T-helper 9 cell (primary cell): ENCODE measurements at places on chromosomes 3 and 15.

GRCh38 chr3:75048650-75049049, 434.2 kb upstream of the CNTN3 start:
- no peak for DNase-seq

DNA sequence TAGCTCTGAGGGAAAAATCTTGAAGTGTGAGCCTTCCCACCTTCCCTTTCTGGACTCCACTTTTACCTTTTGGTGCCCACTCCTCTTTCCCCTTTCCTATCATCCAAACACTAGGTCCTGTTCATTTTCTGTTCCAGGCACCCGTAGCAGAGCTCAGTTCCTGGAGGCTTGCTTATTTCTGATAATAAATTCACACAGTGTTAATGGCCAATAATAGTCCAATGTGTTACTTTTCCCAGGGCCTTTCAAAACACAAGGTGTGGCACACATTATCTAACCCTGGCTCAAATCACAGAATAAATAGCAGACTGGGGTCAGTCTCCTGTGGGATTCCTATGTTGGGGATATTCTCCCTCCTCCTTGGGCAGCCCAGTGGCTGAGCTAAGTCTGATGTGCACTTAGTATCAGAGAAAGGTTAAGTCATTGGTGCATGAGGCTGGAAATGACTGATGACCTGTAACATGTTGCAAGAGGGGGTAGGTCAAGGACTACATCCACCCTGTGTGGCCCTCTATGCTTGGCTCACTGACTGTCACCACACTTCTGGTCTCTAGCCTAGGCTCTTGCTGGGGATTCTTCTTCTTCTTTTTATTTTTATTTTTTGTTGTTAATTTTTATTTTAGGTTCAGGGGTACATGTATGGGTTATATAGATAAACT, 43.7 kb upstream of the ROPN1 start:
- DNase-seq: no peak

GRCh38 chr15:75425966-75426500, 25.5 kb downstream of the SIN3A start:
- DNase-seq: no peak

GRCh38 chr3:129593595-129594339, 12.7 kb downstream of the PLXND1 start:
- peak; percentile 33 for DNase-seq

GRCh38 chr3:94862703-94863102, 799.8 kb downstream of the NSUN3 start:
- no peak for DNase-seq

- DNase-seq: no peak
Observed at GRCh38 chr3:18643281-18643680, 218.1 kb upstream of the SATB1 start.

DNA sequence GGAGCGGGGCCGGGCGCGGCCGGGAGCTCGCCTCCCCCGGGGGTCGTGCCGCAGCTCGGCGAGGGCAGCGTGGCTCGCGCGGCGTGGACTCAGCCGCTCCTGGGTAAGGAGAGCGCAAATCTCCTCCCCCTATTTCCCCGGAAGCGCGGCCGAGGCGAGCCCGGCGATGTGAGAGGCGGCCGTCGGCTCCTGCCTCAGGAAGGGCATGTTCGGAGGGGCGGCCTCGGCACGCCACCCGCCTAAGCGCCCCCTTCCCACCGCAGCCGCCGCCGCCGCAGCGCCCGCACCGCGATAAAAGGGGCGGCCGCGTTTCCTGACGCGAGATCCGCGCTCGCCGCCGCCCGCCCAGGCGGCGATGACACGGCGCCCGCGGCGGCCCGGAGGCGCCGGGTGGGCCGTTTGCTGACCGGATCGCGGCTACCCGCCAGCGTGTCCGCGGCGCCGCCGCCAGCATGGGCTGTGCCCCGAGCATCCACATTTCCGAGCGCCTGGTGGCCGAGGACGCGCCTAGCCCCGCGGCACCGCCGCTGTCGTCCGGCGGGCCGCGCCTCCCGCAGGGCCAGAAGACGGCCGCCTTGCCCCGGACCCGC, at the start of gene PDE8A:
TSS of gene PDE8A (plus strand) at position 146 of the 590 bp plus-strand sequence. CDS start at position 453, 307 bp downstream.
- DNase-seq: peak; percentile 52

DNA sequence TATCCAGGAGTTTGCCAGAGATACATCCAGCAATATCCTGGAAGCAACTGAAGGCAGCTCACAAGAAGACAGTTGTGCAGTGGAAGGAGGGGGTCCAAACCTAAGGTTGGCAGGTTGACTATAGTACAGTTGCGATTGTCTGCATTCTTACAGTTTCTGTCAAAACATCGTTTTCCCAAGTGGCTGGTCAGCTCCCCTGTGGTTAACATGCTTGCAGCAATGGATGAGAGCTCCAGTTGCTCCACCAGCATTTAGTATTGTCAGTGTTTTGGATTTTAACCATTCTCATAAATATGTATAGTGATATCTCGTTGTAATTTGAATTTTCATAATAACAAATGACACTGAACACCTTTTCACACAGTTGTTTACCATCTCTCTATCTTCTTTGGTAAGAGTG, 31.5 kb downstream of the KLF13 start:
- no peak for DNase-seq

- no peak for DNase-seq
Observed at GRCh38 chr15:70932397-70932796, 39.8 kb downstream of the LRRC49 start.

DNA sequence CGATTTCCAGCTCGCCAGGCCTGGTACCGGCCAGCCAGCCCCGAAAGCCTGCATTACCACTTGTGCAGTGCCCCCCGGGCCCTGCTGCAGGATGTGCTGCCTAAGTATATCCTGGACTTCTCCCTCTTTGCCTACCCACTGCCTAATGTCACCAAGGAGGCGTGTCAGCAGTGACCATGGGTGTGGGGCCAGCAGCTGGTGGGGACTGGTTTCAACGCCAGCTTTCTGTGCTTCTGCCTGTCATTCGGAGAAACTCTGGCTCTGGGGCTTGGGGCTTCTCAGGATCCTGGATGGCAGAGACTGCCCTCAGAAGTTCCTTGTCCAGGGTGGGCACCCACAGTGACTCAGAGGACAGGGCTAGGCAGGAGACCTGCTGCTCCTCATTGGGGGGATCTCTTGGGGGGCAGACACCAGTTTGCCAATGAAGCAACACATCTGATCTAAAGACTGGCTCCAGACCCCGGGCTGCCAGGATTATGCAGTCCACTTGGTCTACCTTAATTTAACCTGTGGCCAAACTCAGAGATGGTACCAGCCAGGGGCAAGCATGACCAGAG, 1.5 kb downstream of the CHST14 start:
- no peak for DNase-seq

GRCh38 chr3:127044996-127045395, 62.1 kb downstream of the PLXNA1 start:
- no peak for DNase-seq

DNA sequence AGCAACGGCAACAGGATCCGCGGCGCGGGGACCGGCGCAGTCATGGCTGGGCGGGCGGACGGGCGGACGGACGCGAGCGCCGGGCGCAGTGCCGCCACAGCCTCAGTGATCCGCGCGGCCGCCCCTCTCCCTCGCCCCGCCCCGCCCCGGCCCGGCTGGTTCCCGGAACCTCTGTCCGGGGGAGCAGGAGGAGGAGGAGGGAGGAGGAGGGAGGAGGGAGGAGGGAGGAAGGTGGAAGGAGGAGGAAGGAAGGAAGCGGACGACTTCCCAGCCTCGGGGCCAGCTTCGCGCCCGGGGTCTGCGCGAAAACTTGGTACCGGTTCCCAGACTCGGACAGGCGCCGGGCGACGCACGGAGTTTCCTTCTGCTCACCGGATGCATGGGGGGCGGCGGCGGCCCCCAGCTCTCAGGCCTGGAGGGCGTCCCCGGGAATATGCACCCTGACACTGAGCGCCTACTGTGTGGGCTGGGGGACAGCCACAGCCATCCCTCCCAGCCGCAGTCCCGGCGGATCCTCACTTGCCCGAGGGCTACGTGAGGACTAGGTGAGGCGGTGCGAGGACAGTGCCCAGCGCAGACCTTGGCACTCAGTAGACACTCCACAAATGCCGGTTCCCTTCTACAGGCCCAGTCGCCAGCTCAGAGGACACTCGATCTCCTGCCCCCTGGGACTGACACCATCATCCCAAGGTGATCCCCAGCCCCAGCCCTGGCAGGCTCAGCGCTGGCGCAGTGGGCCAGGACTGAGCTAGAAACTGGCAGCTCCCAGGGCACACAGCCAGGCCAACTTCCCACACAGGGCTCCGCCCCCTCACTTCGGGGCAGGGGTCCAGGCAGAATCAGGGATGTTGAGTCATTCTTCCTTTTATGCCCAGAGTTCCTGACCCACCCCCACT, at the start of gene SHISA5:
TSS of gene SHISA5 (minus strand) at position 124 of the 896 bp plus-strand sequence. CDS start at position 44, 80 bp downstream.
- peak; percentile 44 for DNase-seq

GRCh38 chr3:105758451-105758850, 110.4 kb downstream of the CBLB start:
- no peak for DNase-seq

GRCh38 chr3:94098452-94098851, 35.6 kb downstream of the NSUN3 start:
- DNase-seq: no peak

- no peak for DNase-seq
Observed at GRCh38 chr15:88911766-88912118, 1.4 kb downstream of the MFGE8 start.

GRCh38 chr3:174294616-174295015, 564.5 kb upstream of the NAALADL2 start:
- DNase-seq: no peak

DNA sequence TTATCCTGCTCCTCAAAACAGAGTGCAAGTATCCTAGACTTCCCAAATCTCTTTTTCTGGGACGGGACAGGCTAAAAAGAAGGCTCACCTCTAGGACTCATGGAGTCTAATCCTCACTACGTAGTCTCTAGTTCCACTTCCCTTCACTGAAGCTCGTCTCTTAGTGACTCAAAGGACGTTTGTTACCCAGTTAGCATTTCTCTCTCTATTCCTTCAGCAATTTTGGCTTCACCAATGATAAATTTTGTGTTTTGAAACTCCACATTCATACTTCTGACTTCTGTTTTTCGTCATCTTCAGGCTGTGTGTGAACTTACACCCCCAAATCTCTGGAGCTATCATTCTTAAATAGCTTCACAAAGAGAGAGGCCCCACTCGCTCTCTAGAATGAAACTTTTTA, 627.1 kb downstream of the NAALADL2 start:
- DNase-seq: no peak
